ENCODE measurements at places on chromosomes 3 and 15. TPM values are rescaled to one million over a fixed set of nuclear protein-coding genes. Genes with fewer than 3 reads are reported as not detected.

The SNRK gene
- total RNA-seq, result 97.8 TPM

The CCDC39 gene
- total RNA-seq, result 0.82 TPM

The SLC28A2 gene
- not detected for total RNA-seq

The MUC4 gene
- total RNA-seq, result 0.41 TPM

The CHST13 gene
- total RNA-seq, result under 0.01 TPM

The CHST14 gene
- total RNA-seq, result 0.82 TPM

The COLQ gene
- total RNA-seq, result 1.6 TPM

The ERICH6 gene
- total RNA-seq, result under 0.01 TPM

The FSTL1 gene
- 32.2 TPM for total RNA-seq

The SMCO1 gene
- total RNA-seq, result not detected

The DUOXA2 gene
- total RNA-seq, result not detected

- no peak for DNase-seq
These were observed 420.0 kb downstream of the GABRB3 start for GRCh38 chr15:26352909-26353308.

DNA sequence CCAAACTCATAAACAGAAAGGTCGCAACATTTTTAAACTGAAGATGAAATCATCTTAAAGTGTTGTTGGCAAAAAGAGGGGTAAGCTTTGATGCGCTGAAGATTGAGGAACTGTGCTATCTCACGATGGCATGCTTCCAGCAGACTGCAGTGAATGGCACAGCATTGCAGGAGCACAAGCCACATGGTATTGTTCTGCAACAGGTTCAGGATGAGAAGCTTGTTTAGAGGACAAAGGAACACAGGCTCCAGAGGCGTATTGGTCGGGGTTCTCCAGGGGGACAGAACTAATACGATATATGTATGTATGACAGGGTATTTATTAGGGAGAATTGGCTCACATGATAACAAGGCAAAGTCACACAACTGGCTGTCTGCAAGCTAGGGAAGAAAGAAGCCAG is 13.8 kb upstream of the PLD1 start:
- no peak for DNase-seq

GRCh38 chr3:63193647-63194046 is 84.5 kb upstream of the SYNPR start:
- DNase-seq, result no peak

DNA sequence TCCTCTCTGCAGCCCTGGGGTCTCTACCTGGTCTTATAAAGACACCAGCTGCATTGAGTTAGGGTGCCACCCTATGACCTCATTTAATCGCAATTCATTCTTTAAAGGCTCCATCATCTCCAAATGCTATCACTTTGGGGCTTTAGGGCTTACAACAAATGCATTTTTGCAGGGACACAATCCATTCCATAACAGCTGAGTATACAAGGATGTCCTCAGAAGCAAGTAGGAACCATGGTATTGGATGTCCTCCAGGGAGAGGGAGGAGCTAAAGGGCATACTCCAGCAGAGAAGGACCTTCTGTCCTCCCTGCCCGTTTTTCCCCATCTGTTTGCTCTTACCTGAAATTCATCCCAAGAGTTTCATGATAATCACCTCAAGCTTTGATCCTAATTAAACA is 30.3 kb downstream of the UMPS start:
- DNase-seq, result no peak

DNA sequence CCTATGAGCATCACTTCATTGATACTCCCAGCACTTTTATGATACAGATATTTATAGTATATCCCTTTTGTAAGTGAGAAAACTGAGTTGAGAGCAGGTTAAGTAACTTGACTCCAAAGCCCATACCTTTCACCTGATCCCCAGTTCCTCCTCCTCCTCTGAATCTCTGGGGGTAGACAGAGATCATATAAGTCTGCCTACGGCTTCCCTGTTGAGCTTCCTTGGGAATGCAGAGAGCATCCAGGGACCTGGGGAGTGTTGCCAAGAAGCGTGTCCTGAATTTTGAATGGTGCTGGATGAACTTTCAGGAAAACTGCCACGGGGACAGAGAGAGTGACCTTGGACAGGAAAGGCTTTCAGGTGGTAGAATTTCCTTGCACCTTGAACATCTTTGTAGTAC is 268.5 kb downstream of the LRTM1 start:
- DNase-seq, result no peak

- DNase-seq, result no peak
These were observed 499.8 kb upstream of the TPRG1 start for GRCh38 chr3:188671971-188672370.

- DNase-seq, result no peak
These were observed 3.8 kb downstream of the TCTA start for GRCh38 chr3:49415931-49416601.

DNA sequence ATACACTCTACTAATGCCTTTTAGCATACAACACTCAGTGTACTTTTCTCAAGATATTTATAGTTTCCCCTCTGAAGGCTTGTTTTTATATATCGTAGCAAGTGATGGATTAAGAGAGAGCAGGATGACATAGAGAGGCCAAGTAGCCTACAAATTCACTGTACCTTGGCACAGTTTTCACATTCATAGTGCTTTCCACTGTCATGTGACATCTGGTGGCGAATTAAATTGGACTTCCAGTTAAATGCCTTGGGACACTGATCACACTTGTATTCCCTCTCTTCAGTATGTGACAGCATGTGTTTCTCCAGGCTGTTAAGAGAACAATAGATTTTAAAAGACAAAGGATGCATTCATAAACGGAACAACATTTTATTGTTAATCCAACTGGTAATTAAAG is 541.1 kb downstream of the MECOM start:
- no peak for DNase-seq

- DNase-seq, result no peak
These were observed 41.0 kb upstream of the C15orf61 start for GRCh38 chr15:67479781-67480505.

- no peak for DNase-seq
These were observed 97.2 kb upstream of the PRR23E start for GRCh38 chr3:127095774-127096173.

GRCh38 chr3:11522953-11523571 is 120.7 kb downstream of the VGLL4 start:
- DNase-seq, result no peak

DNA sequence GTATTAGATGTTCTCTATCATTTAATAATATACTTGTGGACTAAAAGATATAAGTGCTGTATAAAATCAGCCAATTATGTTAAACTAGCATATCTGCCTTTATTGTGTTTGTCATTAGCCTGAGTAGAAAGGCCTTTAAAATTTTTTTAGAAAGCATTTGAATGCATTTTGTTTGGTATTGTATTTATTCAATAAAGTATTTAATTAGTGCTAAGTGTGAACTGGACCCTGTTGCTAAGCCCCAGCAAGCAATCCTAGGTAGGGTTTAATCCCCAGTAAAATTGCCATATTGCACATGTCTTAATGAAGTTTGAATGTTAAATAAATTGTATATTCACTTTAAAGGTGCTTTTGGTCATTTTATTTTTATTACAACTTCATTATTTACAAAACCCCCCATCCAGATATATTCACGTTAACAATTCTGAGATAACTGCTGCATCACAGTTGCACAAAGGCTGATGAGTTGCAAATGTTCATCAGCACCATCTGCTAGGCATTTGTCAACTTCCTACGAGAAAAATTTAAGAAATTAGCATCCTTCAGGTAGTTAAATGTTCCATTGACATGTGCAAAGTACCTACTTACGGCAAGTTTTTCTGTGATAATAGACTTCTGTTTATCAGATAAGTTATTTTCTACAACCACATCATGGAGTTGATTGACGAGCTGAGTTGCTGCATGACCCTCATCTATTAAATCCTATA is 6.3 kb downstream of the EIF4A2 start:
- DNase-seq, result no peak

- DNase-seq, result peak; percentile 53
These were observed 172.6 kb downstream of the FMN1 start for GRCh38 chr15:33021806-33022389.

DNA sequence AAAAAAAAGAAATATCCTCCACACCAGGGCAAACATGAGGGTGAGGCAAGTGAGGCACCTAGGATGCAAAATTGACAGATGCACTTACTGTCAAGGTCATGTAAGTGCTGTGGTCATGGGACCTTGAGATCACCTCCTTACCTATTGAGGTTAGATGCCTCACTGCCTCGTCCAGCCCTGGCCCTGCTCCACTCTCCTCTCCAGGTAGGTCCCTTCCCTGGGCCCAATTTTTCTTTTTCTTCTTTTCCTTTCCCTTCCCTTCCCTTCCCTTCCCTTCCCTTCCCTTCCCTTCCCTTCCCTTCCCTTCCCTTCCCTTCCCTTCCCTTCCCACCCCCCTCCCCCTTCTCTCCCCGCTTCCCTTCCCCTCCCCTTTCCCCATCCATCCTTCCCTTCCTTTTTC is 71.1 kb upstream of the DLG1 start:
- DNase-seq, result no peak

DNA sequence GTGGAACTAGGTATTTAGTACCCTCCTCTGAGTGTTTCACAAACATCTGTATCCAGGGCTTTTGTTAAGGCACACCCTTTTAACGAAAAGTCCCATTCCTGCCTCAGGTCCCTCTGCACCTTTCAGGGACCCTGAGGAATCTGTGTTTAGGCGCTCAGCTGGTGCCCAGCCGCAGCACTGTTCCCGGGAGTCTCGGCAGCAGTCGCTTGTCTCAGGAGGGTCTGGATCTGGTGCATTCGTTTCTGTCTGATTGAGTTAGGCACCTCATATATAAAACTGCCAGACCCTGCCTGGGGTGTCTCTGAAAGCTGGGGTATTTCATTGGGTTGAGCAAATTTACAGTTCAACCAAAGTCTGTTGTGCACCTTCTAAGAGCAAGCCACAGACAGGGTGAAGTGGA is 162.8 kb upstream of the TOPAZ1 start:
- no peak for DNase-seq

GRCh38 chr15:41730543-41730942 is 43.7 kb upstream of the MAPKBP1 start:
- no peak for DNase-seq

GRCh38 chr15:38750786-38751185 is 186.2 kb upstream of the RASGRP1 start:
- DNase-seq, result no peak

DNA sequence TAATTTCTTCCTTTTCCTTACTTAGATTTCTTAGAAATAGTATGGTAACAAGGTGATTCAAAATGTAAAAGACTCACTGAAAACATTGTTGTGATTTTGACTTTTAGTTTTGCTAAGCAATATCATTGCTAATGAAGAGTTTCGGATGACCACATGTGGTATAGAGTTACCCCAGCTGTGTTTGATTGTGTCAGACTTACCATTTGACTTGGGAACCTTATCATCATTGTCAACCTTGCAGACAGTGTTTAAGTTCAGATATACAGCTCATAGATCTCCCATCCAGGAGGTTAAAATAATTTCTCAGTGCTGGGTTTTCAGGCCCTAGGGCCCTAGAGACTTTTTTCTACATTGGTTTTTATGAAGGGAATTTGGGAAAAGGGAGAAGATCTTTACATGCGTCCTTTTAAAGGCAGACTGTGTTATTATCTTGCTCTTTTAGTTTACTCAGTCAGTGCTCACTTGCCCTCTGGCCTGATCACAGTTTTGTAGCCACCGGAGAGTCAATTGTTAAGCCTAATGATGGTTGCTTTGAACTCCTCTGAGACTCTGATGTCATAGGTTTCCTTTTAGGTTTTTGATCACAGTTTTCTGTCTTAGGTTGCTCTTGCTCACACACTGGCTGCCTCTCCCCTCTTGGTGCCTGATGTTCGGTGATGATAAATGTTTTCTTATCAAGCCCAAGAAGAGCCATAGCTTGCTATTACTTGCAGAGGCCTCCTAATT is 133.5 kb upstream of the ZPLD1 start:
- no peak for DNase-seq

- no peak for DNase-seq
These were observed 23.5 kb downstream of the ZXDC start for GRCh38 chr3:126452213-126452612.

- no peak for DNase-seq
These were observed 352.6 kb upstream of the TGFBR2 start for GRCh38 chr3:30253832-30254231.

DNA sequence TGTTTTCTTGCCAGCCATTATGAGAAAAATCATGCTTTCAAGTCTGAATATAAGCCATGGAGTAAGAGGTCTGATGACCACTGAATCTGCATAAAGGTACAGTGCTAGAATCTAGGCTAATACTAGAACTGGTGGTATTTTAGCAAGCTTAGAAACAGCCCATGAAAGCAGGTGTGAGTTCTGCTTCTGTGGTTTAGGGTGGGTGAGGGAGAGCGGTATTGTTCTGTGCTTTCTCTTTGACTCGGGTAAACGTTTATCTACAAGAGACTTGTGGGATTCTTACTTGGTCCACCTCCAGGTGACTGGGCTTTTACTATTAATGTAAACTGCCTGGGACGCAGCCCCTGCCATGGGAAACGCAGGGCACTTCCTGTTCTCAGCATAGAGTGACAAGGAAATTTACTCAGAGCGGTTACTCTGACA is 55.2 kb downstream of the PGPEP1L start:
- no peak for DNase-seq

- no peak for DNase-seq
These were observed 309.0 kb upstream of the MDFIC2 start for GRCh38 chr3:70621451-70621850.

- DNase-seq, result peak; percentile 49
These were observed 88.7 kb downstream of the GABRG3 start for GRCh38 chr15:27059610-27060202.

DNA sequence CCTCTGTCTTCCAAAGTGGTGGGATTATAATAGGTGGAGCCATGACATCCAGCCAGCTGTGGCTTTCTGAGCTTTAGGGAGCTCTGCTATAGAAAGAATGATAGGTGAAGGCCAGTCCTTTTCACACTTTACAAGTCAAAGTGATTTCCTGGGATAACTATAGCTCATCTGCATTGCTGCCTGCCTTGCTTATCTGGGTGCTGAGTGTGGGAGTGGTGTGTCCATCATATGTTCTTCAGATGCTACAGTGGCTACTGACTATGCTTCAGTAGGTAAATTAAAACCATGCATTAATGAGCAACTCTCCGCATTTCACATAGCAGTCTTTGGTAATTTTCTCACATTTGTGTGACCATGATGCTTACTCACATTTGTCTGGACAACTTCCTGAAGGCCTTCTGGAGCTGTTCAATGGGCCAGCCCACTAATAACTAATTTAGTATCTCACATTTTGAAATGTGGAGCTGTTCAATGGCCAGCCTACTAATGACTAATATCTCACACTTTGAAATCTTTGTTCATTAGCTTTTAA is 23.4 kb downstream of the RHOA start:
- DNase-seq, result no peak

DNA sequence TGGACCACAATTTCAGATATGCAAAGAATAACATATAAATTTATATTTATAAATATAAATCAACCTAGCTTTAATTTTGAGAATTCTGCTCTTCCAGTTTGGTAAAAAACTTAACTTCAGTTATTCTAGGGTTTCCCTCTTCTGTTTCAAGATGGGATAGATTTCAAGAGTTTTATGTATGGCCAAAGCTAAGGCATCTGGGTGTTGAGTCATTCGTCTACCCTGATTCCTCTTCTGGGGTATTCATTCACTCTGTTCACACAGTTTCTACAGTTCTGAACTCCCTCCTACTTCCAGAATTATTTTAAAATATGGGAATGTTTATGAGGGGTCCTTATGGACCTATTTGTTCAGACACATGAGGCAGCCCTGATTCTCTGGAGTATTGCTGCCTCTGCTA is 4.2 kb upstream of the FGF7 start:
- DNase-seq, result no peak

Measured in frontal cortex (tissue), 4 donors.